Stimulated activated CD4-positive, alpha-beta T cell treated with anti-CD3 and anti-CD28 coated beads, Interleukin-15, amount 100 ng/mL, for 24 hours (primary cell): ENCODE measurements at places on chromosomes 7 and 10.
A peak's percentile ranks its signal among the peaks of the same experiment; 100 is the strongest.

- no peak for DNase-seq
Measured at GRCh38 chr7:50351267-50351666, 46.8 kb downstream of the IKZF1 start.

GRCh38 chr7:36310897-36311296 lies 78.8 kb upstream of the ANLN start:
- DNase-seq: no peak

DNA sequence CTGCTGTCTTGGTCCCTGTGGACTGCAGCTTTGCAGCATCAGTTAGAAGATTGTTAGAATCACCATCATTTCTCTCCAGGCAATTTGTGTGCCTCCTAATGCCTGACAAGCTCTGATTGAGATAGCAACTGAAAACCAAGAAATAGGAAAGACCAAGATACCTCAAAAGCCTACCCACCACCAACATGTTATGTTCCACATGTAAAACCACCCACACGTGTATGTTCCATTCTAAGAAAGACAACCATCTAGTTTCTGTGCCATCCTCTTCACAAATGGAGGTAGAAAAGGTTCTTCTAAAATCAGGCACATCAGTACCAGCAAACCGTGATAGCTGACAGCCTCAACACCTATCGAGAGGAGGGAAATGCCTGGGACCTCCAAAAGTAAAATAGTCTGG lies 46.9 kb downstream of the TASOR2 start:
- no peak for DNase-seq

GRCh38 chr10:46524472-46525176 lies 31.8 kb downstream of the GPRIN2 start:
- DNase-seq: peak; percentile 1

DNA sequence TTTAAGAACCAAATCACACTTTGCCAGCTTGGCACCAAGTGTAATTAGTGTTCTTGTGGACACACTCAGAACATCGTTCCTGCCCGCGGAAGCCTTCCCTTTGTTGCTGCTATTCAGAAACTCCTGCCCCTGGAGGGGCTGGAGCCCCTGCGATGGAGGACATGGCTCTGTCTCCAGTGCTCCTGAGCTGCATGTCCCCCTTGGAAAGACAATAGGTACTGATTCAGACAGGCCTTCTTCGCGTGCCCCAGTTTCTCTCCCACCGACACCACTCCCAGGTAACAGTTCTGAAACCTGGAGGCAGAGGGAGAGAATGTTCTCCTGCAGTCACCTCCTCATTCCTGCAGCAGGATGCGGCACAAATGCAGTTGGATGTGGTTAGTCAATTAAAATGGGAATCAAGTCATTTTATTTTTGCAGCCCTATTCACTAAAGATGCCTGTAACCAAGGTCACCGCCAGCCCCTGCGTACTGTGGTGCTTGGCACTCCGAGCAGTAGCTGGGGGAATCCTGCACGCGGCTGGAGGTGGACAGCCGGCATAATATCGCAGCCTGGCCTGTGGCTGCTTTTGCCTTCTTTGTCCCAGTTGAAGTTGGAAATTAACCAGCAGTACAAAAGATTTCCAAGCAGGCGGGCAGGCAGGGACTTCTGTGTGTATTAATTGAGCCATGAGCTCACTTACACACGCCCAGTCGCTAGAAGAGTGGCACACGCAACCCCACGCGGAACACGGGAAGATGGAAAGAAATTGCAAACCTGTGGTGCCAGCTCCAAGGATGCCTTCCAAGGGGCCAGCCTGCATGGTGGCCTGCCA lies 205.7 kb downstream of the EBF3 start:
- no peak for DNase-seq

GRCh38 chr7:127189074-127189473 lies 63.7 kb downstream of the GRM8 start:
- DNase-seq: no peak
